Brain (organoid and tissue), 16 donors: ENCODE measurements at places on chromosomes 2 and 18.

- no peak for DNase-seq
These were observed 2.1 kb upstream of the MC2R start for GRCh38 chr18:13917401-13917800.

DNA sequence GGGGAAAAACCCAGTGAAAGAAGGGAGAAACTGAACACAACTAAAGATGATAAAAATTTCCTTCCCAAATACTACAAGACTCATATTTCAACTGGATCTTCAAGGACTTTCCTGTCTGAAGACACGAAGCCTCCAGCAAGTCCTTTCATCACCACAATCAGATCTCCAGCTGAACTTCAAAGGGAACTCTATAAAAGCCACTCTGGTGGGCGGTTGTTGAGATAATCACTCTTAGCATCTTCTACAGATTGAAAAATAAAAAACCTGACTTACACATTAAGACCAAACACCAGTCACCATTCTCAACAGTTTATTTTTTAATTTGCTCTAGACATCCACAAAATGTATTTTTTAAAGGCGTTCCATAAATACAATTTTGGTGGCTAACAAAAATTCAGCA is 4.4 kb downstream of the REV1 start:
- no peak for DNase-seq

GRCh38 chr18:79928563-79928960 is 22.9 kb downstream of the SLC66A2 start:
- no peak for DNase-seq

- no peak for DNase-seq
These were observed 31.5 kb upstream of the TSPYL6 start for GRCh38 chr2:54287532-54287931.

- DNase-seq, result no peak
These were observed 65.8 kb downstream of the ALPK2 start for GRCh38 chr18:58562999-58563667.

DNA sequence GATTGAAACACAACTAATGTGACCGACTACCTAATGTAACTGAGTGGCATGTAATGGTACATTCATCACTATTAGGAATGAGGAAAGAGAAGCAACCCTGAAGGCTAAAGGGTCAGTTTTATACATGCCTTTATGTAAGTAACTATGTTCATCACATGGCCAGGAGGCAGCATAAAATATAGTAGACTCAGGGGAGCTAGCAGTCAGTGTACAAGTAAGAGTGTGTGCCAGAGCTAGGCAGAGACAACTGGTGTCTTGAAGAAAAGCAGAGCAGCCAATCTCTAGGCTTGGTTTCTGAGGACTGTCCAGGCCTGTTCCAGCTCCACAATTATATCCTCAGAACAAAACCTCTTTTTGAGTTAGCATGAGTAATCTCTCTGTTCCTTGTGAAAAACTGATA is 18.1 kb downstream of the SMAD2 start:
- no peak for DNase-seq

DNA sequence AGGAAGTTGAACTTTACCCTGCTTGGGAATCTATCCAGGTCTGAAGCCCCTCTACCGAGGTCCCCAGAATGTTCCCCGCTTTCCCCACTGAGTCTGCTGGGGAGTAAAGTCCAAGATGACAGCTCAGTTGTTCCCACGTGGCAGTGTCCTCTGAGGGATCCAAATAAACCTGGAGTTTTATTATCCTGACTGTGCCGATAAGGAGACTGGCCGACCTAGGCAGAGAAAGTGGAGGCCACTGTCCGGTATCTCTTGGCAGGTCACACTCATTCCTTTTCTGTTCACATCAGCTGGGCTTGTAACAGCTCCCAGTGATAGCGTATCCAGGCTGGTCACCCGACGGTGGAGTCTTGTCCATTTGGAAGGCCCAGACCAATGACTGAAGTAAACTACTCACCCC is 27.5 kb upstream of the C18orf32 start:
- no peak for DNase-seq

GRCh38 chr2:72210470-72210869 is 62.8 kb upstream of the CYP26B1 start:
- DNase-seq, result no peak
